B cell (primary cell): ENCODE measurements at places on chromosomes 6 and 20. TPM values are rescaled to one million over a fixed set of nuclear protein-coding genes. Genes with fewer than 3 reads are reported as not detected.

DNA sequence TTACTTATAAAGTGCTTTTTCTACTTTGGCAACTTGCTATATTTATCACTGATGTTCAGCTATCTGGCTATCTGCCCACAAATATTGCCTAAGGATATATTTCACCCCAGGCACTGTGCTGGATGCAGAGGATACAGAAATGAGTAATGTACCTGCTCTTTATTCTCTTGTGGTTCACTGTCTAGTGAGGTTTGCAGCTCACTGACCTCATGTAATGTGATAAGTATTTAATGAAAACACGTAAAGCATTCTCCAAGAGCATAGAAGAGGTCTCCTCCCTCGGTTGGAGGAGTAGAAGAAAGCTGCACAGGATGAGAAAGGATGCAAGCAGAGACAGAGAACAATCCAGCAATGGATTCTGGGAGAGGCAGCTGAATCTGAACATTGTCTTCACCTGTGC is 610.7 kb downstream of the CBLN4 start:
- no peak for DNase-seq

BEND3 gene
- 2.0 and 2.9 TPM in 2 replicates for total RNA-seq

DNA sequence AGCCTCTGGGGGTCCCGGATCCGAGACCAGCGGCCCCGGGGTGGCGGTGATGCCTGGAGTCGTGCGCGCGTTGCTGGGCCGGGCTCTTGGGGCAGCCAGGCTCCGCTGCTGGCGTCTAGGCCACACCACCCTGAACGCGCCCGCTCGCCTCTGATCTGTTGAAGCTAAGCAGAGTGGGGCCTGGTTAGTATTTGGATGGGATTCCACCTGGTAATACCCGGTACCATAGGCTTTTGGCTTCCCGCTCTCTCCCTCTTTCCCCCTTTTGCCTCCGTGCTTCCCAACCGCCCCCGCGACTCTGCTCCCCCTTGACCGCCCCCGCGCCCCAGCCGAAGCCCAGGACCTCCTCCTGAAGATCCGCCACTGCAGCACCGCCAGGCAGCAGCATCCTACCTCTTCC is 1383.5 kb upstream of the DEFB115 start:
- DNase-seq, result peak; percentile 74

DNA sequence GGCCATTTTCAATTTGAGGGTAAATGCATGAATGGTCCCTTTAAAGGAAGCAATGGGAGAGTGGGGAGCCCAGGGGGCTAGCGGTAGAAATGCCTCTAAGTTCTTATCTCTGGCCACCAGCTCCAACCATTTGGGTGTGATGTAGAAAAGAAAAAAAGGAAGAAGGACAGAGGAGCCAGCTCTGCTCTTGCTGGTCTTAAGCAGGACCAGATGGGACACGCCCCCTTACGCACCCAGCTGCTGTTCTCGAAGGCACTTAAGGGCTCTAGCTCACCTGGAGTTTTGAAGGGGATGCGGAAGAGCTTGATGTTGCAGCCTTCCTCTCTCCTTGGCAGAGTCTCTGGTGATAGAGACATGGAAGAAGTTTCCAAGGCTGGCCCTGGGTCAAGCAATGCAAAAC is 59.5 kb upstream of the RNF144B start:
- peak; percentile 64 for DNase-seq

- no peak for DNase-seq
These were observed 32.6 kb upstream of the STX16 start for GRCh38 chr20:58618351-58619076.

DNA sequence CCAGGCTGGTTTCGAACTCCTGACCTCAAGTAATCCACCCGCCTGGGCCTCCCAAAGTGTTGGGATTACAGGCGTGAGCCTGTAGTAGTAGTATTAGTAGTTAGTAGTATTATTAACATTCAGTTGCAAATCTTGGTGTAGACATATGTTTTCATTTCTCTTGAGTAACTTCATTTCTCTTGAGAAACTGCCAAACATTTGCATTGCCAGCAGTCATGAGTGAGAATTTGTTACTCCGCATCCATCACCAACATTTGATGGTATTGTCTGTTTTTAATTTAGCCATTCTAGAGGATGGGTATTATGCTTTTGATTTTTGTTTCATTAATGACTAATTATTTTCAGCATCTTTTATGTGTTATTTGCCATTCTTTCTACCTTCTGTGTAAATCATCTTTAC is 1.5 kb upstream of the ERVFRD-1 start:
- DNase-seq, result no peak

DNA sequence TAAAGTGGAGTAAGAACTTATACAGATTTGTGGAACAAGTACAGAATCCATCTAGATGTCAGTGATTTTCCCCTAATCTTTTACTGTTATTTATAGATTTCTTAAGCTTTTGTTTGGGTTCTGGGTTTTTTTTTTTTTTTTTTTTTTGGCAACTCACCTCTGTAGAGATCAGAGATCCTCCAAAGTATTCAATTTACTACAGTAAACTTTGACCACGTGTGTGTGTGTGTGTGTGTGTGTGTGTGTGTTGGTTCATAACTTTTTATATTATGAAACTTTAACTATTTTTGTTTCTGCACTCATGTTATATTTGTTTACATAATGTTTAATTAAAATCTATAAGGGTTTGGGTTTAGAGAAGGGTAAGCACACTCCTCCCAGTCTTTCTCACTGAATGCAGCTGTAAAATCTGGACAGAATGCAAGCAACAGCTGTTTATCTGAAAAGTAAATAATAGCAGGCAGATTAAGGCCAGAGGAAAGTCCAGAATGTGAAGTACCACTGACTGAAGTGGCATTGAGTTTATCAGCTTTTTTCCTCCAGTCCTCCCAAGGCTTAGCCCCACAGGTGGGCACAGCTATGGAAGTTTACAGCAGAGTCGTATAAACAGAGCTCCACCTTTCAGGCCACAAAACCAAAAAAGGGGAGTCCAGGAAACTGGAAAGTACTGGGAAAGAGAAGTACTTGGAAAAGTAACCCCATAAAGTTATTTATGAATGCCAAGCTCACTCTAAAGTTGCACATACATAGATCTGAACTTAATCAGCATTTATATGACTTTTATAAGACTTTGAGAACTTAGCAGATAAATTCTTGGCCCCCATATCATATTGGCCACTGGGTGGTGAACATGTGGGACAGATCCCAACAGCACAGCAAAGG is 43.0 kb upstream of the CD2AP start:
- no peak for DNase-seq

DNA sequence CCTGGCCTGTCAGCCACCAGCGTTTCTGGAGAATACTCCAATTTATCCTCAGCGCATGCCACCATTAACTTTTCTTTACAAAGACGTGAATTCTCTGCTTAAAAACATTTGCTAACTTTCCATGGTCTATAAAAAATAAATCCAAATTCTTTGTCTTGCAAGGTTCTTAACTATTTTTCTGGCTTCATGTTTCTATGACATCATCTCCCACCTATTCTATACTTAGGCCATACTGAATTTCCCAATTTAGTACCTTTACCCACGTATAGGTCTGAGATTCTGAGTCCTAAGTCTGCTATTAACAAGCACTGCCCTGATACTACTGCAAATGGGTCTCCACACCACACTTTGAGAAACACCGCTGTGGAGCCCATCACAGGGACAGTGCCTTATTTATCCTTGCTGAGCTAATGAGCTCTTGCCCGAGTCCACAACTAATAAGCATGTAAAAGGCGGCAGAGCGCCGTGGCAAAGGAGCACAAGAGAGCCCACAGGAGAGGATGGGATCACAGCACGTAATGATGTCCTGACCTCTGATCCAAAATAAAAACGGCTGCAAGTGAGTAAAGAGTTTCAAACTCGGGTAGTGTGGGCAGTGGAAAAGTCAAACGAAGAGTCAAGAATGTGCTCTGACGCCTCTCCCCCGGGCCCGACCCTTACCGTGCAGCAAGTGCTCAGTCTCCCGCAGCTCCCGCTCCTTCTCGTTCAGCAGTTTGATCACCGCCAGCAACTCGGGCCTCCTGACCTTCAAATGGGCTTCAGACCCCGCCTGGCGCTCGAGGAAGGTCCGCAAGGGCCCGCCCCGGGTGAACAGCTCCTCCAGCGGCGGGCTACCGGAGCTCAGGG is 519 bp downstream of the MTRF1L start:
- DNase-seq, result peak; percentile 46

- DNase-seq, result no peak
These were observed 132.7 kb downstream of the AGPAT4 start for GRCh38 chr6:161141173-161141572.

- DNase-seq, result no peak
These were observed 102.5 kb upstream of the SPACA1 start for GRCh38 chr6:87945181-87945580.

GRCh38 chr6:147207351-147207750 is 3.1 kb downstream of the STXBP5 start:
- no peak for DNase-seq

DNA sequence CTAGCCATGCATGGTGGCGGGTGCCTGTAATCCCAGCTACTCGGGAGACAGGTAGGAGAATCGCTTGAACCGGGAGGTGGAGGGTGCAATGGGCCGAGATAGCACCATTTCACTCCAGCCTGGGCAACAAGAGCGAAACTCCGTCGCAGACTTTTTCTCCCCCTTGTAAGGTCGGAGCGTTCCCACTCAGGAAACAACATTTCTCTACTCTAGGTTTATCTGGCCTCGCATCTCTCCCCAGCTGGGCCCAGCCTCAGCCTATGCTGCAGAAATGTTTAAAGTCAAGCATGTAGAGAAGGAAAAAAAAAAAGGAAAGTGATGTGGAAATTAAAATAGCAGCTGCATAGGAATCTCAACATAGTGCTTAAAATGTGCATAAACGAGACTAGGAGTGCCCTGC is 172.3 kb downstream of the TRIM27 start:
- DNase-seq, result no peak

HEY2 gene
- total RNA-seq, result not detected in 2 replicates

DNA sequence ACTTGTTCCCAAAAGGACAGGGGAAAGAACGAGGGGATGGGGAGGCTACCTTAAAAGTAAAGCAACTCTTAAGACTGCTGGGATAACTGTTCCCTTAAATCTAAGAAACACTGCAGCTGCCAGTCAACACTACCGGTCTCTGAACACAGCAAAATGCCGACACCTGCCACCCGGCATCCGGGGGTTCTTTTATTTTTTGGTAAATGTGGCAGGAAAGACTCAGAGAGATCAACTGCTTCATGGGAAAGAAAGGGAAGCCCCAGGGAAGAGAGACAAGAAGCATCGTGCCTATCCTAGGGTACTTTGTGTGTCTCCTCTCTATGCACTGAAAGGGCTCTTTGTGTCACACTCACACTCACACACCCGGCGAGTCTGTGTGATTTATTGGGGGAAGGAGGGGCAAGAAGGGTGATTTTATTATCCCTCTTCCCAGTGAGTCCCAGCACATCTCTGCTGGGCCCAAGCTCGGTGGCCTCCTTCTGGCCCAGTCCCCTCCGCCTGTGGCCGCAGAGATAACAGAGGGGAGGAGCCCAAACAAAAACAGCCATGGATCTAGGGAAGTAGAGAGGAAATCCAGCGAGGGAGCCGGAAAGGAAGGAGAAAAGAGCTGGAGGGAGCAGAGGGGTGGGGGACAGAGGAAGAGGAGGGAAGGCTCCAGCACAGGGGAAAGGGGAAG is 1.4 kb downstream of the FYN start:
- DNase-seq, result no peak

DNA sequence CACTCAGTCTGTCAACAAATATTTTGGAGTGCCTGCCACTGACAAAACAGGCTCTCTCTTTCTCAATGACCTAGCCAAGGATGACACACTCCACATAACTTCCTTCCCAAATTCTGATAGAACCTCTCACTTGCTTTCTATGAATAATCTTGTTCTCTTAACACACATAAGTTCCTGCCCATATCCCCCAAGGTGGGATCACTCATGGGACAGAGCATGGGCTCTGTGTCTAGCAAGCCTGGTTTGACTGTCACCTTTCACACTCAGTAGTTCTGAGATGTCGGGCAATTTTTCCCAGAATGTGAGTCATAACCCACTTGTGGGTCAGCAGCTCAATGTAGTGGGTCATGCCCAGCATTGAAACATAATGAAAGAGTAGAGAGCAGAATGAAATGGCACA is 78.1 kb downstream of the LRFN2 start:
- DNase-seq, result no peak

DNA sequence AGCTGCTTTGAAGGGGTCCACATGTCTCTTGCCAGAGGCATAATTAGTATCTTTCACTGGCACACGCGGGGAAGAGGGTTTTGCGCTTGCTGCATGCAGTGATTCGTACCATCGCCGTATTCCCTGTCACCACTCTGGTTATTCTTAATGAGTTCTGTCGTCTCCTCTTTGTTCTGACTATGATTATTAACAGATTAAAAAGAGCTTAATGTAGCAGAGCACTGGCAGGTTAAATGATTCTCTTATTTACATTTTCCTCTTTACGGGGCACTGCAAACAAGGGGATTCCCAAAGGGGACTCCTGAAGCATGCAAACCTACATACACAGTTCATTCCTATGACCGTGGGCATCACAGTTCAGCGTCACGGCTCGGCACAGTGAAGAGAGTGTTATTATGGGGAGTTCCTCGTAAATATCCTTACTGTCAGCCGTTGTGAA is 204.8 kb downstream of the DTNBP1 start:
- DNase-seq, result peak; percentile 79

- no peak for DNase-seq
These were observed 330.6 kb upstream of the MARCKS start for GRCh38 chr6:113526553-113526952.

DNA sequence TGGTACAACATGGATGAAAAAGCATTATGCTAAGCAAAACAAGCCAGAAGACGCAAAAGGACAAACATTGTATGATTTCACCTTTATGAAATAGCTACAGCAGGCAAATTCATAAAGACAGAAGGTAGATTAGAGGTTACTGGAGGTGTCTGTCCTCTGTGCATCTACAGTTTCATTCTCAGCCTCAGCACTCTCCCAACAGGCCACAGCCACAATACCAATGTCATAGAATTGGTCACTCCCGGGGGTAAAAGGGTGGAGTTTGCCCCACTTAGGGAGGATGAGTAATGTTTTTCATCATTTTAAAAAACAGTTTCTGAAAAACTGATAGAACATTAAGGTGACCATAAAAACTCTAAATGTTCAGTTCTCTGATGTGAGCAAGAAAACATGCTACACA is 17.2 kb upstream of the TMX4 start:
- DNase-seq, result no peak

GRCh38 chr6:118808793-118809638 is 84.9 kb upstream of the ASF1A start:
- peak; percentile 51 for DNase-seq

KCNQ5 gene
- total RNA-seq, result 9.4 and 10.4 TPM in 2 replicates

DNA sequence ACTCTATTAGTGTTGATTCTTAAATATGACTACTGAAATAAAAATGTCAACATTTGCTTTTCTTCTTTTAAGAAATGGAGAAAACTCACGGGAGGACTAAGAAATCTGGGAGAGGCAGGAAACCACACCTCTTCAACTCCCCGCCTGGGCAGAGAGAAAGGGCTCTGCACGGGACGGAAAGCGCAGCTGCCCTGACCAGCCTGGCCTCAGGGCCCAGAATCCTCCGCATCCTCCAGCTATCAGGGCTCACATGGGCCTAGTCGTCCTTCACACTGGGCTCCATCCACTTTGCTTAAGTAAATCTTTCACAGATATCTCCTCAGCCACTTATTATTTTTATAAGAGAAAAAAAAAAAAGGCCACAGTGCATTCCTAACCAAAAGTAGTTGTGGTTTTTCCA is 215.1 kb downstream of the TBXT start:
- no peak for DNase-seq

LIN28B gene
- total RNA-seq, result not detected in 2 replicates

GRCh38 chr6:142987490-142987889 is 42.5 kb upstream of the HIVEP2 start:
- DNase-seq, result no peak

GRCh38 chr20:63037669-63038268 is 31.0 kb upstream of the BHLHE23 start:
- DNase-seq, result no peak

SFTA2 gene
- total RNA-seq, result not detected in 2 replicates

GRCh38 chr6:80793411-80793810 is 686.9 kb downstream of the BCKDHB start:
- no peak for DNase-seq

GRCh38 chr6:20833881-20834515 is 299.7 kb downstream of the CDKAL1 start:
- no peak for DNase-seq
